H4 (cell line): ENCODE measurements at places on chromosomes 1 and 21. TPM values are rescaled to one million over a fixed set of nuclear protein-coding genes. Genes with fewer than 3 reads are reported as not detected.

Gene RIPK4
- total RNA-seq = 16.5 and 19.8 TPM in 2 replicates

Gene MYBPHL
- not detected in 2 replicates for total RNA-seq

Gene JTB
- total RNA-seq = 256 and 283 TPM in 2 replicates

Gene CXADR
- 15.8 and 22.3 TPM in 2 replicates for total RNA-seq

Gene TEDDM1
- total RNA-seq = not detected in 2 replicates

Gene CRABP2
- 0.95 and 3.8 TPM in 2 replicates for total RNA-seq

Gene REN
- not detected in 2 replicates for total RNA-seq

Gene IL10
- total RNA-seq = not detected in 2 replicates

DNA sequence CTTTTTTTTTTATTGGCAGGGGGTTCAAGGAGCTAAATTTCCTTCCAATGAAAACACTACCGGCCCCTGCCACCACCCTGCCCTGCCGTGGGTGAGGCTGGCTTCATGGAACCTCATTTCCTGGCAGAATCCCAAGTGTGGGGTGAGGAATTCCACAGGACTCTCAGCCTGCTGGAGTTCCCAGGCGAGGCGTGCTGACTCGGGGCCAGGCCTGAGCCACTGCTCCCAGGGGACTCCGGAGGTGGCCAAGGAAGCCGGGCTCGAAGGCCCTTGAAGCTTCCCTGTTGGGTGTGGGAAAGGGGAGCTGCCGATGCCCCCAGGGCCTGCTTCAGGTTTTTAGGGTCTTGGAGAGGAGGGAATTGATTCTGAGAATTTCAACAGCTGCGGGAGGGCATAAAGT, 95.3 kb upstream of the ACTRT2 start:
- DNase-seq = no peak

DNA sequence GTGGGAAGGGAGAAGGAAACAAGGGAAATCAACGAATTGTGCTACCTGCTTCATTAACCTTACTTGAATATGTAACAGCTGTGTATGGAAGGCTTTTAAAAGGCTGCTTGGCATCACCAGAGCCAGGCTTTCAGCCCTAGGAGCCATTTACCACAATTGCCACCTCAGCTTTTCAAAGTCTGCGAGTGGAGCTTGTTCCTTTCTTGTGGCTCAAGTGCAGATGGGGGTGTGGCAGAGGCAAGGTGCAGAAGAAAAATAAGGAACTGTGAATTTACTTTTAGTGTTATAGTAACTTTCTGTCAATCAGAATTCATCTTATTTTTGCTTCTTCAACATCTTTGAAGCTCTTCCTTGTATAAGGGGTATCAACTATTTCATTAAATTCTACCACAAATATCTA, 17.6 kb downstream of the CLCA2 start:
- no peak for DNase-seq

GRCh38 chr1:112793631-112794565, 78.8 kb upstream of the PPM1J start:
- DNase-seq = no peak

- DNase-seq = no peak
Measured at GRCh38 chr1:65792669-65793358, at the start of gene PDE4B. PDE4B (plus strand) TSS chr1:65792895.

DNA sequence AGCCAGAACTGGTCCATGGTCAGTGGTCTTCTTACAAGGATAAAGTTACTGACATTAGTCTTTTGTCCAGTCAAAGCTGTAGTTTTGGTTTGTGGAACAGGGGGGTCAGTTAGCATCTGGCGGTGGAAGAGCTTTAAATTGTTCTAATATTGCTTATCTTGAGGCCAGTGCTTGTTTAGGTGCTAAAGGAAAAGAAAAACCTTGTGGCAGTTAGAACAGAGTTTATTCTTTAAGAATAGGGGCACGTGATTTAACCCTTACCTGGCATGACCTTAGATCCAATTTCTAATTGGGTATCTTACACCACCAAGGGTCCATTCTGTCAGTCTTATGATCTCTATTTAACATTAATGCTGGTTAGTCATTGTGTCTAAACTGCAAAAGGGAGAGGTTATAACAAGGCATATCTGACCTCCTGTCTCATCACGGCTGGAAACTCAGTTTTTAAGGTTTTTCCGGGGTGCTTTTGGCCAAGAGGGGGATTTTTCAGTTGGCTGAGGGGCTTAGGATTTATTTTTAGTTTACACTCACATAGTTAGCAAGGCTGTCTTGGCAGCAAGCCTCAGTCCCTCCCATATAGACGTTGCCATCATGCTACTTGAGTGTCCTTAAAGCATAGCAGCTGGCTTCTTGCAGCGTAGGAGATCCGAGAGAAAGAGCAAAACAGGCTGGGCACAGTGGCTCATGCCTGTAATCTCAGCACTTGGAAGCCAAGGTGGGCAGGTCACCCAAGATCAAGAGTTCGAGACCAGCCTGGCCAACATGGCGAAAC, 60.1 kb upstream of the FAM89A start:
- no peak for DNase-seq

DNA sequence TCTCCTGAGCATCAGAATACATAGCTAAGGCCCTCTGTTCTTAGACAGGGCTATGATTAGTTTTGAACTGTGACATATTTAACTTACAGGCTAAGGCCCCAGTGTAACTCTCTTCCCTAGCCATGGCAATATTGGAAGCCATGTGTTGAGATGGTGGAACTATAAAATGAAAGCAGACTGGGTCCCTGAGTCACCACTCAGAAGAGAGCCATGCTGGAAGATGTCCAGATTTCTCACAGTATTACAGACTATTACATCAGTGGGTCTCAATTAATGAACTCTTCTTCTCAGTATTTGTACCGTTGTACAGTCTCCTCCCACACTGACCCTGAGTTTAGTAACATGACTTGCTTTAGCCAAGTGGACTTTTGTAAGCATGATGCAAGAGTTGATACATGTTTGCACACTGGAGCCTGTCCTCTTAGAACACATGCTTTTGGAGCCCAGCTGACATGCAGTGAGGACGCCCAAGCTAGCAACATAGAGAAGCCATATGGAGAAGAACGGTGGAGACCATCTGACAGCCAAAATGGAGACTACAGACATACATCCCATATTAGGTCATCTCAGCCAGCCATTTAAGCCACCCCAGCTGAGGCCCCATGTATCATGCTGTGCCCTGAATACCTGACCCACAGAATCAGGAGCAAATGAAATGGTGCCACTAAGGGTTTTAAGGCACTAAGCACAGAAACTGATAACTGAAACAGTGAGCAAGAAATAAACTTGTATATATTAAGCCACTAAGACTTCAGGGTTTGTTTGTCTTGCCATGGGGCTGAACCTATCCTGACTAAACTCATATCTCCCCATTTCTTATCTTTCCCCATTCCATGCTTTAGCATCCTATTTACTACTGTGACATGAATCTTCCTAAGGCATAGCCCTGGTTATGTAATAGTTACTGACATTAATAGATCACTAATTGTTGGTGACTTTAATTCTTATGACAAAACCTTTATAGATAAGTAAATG, 24.4 kb downstream of the TBX15 start:
- peak; percentile 67 for DNase-seq

- DNase-seq = no peak
Measured at GRCh38 chr1:84715342-84716019, 25.2 kb upstream of the SSX2IP start.

- no peak for DNase-seq
Measured at GRCh38 chr1:16015960-16016901, 1.6 kb downstream of the HSPB7 start.

DNA sequence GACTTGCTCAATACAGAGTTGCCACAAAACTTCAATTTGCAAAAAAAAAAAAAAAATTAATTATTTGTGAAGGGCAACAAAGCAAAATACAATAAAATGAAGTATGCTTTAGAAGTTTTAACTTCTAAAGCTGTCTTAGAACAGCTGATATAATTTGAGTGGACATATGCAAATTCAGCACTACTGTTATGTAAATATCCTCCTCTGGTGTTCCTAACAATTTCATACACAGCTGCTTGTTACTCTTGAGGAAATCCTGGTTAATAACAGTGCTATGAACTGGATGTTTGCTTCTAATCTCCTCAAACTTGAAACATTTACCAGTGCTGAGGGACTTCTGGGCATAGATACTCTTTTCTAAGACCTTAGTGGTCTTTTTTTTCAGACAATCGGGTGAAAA, 69.6 kb upstream of the COL24A1 start:
- DNase-seq = no peak

GRCh38 chr1:41496080-41497055, 11.9 kb upstream of the EDN2 start:
- peak; percentile 92 for DNase-seq

- DNase-seq = no peak
Measured at GRCh38 chr1:115544131-115544530, 97.6 kb upstream of the VANGL1 start.

GRCh38 chr1:224433701-224434672, 610 bp downstream of the WDR26 start:
- no peak for DNase-seq

DNA sequence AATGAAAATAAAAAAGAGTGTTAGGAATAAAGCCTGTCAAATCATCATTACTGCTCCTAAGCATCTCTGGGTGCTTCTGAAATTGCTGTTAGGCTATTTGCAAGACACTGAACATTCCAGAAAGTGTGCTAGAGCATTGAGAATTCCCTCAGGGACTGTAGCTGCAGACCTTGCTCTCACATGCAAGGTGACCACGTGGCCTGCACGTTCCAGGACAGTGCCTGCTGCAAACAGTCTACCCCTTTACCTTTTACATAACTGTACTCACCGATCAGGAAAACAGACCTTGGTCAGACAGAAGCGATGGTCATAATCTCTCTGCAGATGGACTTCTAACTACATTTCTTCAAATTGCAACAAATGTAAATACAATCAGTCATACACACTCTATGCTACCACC, 164.5 kb downstream of the PSMG1 start:
- DNase-seq = no peak

- DNase-seq = no peak
Measured at GRCh38 chr1:87786229-87786628, 457.5 kb downstream of the LMO4 start.

DNA sequence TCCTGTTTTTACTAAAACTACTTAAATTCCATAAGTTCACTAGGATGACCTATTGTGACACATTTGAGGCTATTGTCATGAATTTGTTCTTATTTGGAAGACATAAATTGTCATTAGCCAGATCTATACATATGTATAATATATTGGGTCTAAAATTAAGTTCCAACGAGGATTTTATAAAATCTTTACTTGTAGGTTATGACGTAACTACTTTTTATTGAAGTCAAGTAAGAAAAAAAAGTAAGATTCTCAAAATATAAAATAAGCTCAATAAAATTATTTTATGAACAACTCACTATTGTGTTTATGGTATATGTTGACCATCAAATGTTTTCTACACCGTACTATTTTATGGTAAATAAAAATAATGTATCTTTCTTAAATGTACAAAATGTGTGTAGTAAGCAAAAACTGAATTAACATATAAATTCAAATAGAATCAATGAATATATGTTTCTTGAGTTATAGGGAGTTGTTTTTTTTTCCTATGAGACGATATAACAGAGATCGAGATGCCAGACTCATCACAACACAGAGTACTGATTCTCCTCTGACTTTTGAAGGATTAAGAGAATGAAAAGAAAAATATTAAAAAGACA, 64.1 kb downstream of the NEGR1 start:
- DNase-seq = no peak

- DNase-seq = no peak
Measured at GRCh38 chr1:29504709-29505410, 268.5 kb downstream of the PTPRU start.

- no peak for DNase-seq
Measured at GRCh38 chr1:16628361-16629111, 15.2 kb upstream of the NBPF1 start.

DNA sequence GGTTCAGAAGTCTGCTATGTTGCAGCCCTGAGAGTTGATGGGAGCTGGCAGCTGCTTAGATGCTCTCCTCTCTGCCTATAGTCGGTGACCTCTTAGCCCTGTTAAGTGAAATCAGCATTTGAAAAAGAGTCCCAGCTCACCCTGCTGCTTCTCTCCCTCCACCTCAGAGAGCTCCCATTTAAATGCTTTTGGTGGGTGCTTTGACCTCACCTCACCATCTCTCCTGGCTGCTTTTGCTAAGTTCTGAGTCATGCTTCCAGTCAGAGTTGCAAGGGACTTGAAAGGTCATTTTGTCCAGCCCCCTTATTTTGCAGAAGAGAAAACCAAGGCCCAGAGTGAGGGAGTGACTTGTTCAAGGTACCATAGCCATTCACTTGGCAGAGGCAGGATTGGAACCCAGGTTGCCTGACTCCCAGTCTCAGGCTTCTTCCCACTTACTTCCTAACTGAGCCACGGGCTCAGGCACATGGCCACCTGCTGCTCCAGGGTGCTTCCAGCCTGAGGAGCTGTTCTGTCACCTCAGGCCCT, 3.3 kb downstream of the MAPKAPK2 start:
- no peak for DNase-seq

GRCh38 chr1:244047621-244048255, 3.3 kb upstream of the ZBTB18 start:
- DNase-seq = peak; percentile 24
